ENCODE measurements at places on chromosomes 4 and X.

DNA sequence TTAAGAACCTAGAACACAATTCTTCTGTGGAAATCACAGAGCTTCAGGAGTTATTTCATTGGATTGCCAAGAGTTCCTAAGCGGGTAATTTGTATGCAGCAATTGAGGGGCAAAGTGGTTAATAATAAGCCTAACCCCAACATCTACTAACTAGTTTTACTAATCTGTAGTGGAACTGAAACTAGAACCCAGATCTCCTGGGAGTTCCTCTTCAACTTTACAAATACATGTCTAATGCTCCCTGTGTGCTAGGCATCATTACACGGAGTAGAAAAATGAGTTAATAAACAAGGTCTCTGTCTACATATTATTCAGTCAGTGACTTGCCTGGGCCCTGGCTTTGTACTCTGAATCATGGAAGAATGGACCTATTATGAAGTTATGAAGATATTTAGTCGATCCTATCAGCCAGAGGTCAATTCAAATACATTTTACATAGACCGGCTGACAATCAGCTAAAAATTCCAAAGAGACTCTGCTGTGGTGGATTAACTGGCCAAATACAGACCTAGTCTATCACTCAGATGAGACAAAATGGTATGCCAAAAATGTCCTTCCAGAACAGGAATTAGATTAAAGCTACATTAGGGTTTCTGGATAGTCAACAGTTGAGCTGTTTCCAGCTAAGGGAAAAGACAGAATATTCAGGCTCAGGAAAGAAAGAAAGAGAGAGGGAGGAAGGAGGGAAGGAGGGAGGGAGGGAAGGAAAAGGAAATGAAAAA lies 326.0 kb downstream of the FBXW7 start:
- DNase-seq, result no peak

DNA sequence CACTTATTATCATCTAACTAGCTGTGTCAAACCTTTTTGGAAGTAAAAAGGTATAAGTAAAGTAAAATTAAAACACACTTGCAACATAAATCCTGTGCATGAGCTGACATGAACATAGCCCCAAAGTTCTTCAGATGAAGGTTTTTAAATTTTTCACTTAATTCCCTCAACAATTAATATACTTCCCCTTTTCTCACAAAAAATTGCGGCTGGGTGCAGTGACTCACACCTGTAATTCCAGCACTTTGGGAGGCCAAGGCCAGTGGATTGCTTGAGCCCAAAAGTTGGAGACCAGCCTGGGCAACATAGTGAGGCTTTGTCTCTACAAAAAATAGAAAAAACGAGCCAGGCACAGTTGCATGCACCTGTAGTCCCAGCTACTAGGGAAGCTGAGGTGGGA lies 16.8 kb downstream of the RASGEF1B start:
- no peak for DNase-seq

DNA sequence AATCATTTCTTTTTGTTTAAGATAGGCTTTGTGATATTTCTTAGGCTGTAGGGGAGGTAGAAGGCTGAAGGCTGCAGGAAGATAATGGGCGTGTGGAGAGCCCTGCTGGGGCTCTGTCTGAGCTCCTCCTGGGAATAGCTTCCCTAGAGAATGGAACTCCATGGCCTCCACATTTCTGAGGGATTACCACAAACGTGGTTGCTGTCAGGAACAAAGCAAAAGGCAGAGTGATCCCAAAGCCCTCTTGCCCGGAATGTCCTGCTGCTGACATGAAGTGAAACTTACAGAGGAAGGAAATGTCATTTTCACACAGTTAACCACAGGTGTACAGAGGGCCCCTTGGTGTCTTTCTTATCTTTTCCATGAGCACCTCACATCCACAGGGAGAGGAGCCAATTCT lies 89.3 kb downstream of the DDIT4L start:
- no peak for DNase-seq

GRCh38 chrX:2450681-2451080 lies 50.1 kb downstream of the DHRSX start:
- no peak for DNase-seq

DNA sequence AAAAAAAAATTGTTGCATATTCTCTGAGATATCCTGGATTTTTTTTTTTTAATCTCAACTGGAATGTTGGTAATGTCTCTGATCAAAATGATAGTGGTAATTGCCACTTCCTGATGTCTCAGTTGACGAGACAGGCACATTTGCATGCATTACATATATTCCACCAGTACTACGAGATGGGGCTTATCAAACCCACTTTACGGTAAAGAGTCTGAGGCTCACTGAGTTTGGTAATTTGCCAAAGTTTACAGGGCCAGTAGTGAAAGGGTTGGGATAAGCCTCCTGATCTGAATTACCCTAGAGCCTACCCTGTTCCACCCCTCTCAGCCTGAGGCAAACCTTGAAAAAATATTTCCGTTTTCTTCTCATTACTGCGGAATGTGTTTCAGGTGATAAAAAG lies 5.3 kb downstream of the MAGEB2 start:
- no peak for DNase-seq

All from glutamatergic neuron (in vitro differentiated cells).